ENCODE measurements at places on chromosomes 1 and 21. TPM values are rescaled to one million over a fixed set of nuclear protein-coding genes. Genes with fewer than 3 reads are reported as not detected.

- H3K27me3 ChIP-seq, result peaks cover 7% of the 10 kb centered on the region
- no peak overlapping the region for H3K27ac ChIP-seq
- H3K4me1 ChIP-seq, result no peaks in the 10 kb centered on the region
- H3K36me3 ChIP-seq, result no peaks in the 10 kb centered on the region
- no peak overlapping the region for H3K4me3 ChIP-seq
Measured at GRCh38 chr1:86616871-86617270, 70.0 kb downstream of the CLCA4 start.

- no peak overlapping the region for H3K4me3 ChIP-seq
- no peak for DNase-seq
- H3K36me3 ChIP-seq, result no peaks in the 10 kb centered on the region
- H3K27me3 ChIP-seq, result no peaks in the 10 kb centered on the region
- H3K27ac ChIP-seq, result no peak overlapping the region
Measured at GRCh38 chr1:163170975-163171676, 31.6 kb downstream of the RGS5 start.

RNF186 gene
- not detected for total RNA-seq

CHODL gene
- total RNA-seq, result 0.96 TPM

DNA sequence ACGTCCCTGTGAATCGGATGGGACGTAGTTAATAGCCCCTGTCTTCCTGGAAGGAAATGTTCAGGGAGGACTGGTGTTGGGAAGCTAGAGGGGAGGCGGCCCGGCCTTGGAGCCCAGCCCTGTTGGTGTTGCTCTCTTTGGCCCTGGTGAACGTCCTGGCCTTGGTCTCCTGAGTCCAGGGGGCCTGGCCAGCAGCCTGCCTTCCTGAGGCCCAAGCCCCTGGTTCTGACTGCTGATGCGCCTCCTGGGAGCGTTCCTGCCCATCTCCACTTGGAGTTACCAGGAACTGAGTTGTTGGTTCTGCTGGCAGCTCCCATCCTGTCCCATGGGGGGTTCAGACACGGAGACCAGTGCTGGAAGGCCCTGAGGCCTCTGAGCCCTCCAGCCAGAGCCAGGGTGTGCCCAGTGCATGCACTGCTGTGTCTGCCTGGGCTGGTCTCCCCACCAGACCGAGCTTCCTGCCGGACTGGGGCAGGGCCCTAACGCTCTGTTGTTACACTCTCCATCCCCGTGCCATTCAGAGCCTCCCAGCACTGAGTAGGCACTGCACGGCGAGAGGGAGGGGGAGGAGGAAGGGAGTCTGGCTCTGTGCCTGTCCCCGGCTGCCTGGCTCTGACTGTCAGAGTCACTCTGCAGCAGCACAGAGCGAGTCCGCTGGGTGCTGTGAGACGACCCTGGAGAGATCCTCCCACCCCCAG, 382.5 kb upstream of the VAMP3 start:
- H3K4me3 ChIP-seq, result no peak overlapping the region
- DNase-seq, result no peak
- no peaks in the 10 kb centered on the region for H3K27me3 ChIP-seq
- peak overlapping the region; percentile 27 for H3K27ac ChIP-seq

- peak overlapping the region; percentile 4 for H3K27ac ChIP-seq
- no peak for DNase-seq
- H3K4me1 ChIP-seq, result peaks cover 59% of the 10 kb centered on the region
- peak overlapping the region; percentile 90 for H3K4me3 ChIP-seq
- H3K27me3 ChIP-seq, result no peaks in the 10 kb centered on the region
- no peaks in the 10 kb centered on the region for H3K36me3 ChIP-seq
Measured at GRCh38 chr1:149845416-149845815, 54.0 kb upstream of the BOLA1 start.

GRCh38 chr1:204859861-204860267, 10.8 kb upstream of the NFASC start:
- H3K4me3 ChIP-seq, result no peak overlapping the region
- DNase-seq, result no peak
- H3K4me1 ChIP-seq, result peaks cover 21% of the 10 kb centered on the region

ERRFI1 gene
- 24.0 TPM for total RNA-seq

PDE4B gene
- 32.5 TPM for total RNA-seq

- DNase-seq, result no peak
- H3K36me3 ChIP-seq, result peaks cover 13% of the 10 kb centered on the region
- H3K27ac ChIP-seq, result no peak overlapping the region
- no peak overlapping the region for H3K4me3 ChIP-seq
- H3K4me1 ChIP-seq, result no peaks in the 10 kb centered on the region
- no peaks in the 10 kb centered on the region for H3K27me3 ChIP-seq
Measured at GRCh38 chr1:240235521-240236288, 144.0 kb downstream of the FMN2 start.

GOLT1A gene
- not detected for total RNA-seq

DNA sequence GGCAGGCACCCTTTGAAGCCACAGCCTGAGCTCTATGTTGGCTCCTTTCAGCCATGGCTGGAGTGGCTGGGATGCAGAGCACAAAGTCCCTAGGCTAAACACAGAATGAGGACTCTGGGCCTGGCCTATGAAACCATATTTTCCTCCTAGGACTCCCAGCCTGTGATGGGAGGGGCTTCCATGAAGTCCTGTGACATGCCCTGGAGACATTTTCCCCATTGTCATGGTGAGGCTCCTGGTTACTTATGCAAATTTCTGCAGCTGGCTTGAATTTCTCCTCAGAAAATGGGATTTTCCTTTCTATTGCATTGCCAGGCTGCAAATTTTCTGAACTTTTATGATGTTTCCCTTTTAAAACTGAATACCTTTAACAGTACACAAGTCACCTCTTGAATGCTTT, 61.3 kb downstream of the VCAM1 start:
- DNase-seq, result no peak
- H3K27me3 ChIP-seq, result no peaks in the 10 kb centered on the region
- peaks cover 8% of the 10 kb centered on the region for H3K36me3 ChIP-seq
- H3K27ac ChIP-seq, result no peak overlapping the region

EEIG2 gene
- 17.4 TPM for total RNA-seq

GRCh38 chr1:52423771-52424170, 19.4 kb downstream of the PRPF38A start:
- H3K27ac ChIP-seq, result no peak overlapping the region
- no peak overlapping the region for H3K4me3 ChIP-seq
- peaks cover 13% of the 10 kb centered on the region for H3K36me3 ChIP-seq
- DNase-seq, result no peak

GRCh38 chr1:182181167-182181572, 119.7 kb upstream of the ZNF648 start:
- no peaks in the 10 kb centered on the region for H3K27me3 ChIP-seq
- H3K4me3 ChIP-seq, result no peak overlapping the region
- DNase-seq, result no peak
- H3K27ac ChIP-seq, result no peak overlapping the region

SNAP47 gene
- total RNA-seq, result 45.3 TPM

- H3K27me3 ChIP-seq, result peaks cover 7% of the 10 kb centered on the region
- peaks cover 25% of the 10 kb centered on the region for H3K4me1 ChIP-seq
- no peak overlapping the region for H3K27ac ChIP-seq
Measured at GRCh38 chr1:17060306-17060749, 6.5 kb upstream of the SDHB start.

Measured in neural crest cell (in vitro differentiated cells).